ENCODE measurements at places on chromosomes 16 and 17. TPM values are rescaled to one million over a fixed set of nuclear protein-coding genes. Genes with fewer than 3 reads are reported as not detected.
A peak's percentile ranks its signal among the peaks of the same experiment; 100 is the strongest.

DNA sequence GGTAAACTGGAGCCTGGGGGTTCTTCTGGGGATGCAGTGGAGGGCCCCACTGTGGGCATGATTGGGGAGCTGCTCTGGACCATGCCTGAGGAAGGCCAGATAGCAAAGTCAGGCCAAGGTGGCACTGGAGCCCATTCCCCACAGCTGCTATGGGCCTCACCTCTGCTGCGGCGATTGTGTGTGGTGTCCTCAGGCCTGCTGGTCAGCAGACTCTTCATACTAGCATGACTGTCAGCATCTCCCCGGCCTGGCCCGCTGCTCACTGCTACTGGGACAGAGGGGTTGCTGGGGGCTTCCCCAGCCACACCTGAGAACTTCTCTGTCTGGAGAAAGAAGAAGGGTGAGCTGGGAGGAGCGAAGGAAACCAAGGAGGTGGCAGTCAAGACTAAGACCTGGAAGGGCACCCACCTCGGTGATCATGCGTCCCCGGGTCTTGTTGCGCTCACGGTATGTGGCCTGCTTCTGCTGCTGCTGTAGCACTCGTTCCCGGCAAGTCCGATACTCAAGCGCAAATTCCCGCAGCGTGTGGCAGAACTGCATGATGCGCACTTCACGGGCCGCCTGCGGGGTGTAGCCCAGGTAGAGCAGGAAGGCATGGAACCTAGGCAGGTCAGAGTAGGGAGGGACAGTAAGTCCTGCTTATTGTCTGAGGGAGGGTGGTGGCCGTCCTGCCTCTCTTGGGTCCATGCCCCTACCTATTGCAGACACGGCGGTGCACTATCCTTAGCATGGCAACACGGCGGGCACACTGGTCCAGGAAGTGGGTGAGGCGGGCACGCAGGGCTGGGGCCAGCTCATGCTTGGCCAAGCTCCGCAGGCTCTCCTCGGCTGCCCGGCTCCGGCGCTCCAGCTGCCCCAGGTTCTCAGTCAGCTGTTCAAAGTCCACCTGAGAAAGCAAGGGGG lies 3.2 kb downstream of the TMEM208 start:
- peaks cover 38% of the 10 kb centered on the region for H3K36me3 ChIP-seq
- DNase-seq: no peak
- no peaks in the 10 kb centered on the region for H3K27me3 ChIP-seq
- no peak overlapping the region for H3K4me3 ChIP-seq
- peaks cover 9% of the 10 kb centered on the region for H3K4me1 ChIP-seq

GRCh38 chr17:4986951-4987766 lies at the start of gene CAMTA2:
TSS of gene CAMTA2 (minus strand) at chr17:4987675. CDS start at chr17:4986222, 1,453 bp downstream.
- H3K4me3 ChIP-seq: peak within 1 kb of the TSS; percentile 82
- no peaks in the 10 kb centered on the region for H3K27me3 ChIP-seq
- H3K27ac ChIP-seq: peak within 1 kb of the TSS; percentile 89
- peak; percentile 75 for DNase-seq
- peaks cover 30% of the 10 kb centered on the region for H3K4me1 ChIP-seq

DNA sequence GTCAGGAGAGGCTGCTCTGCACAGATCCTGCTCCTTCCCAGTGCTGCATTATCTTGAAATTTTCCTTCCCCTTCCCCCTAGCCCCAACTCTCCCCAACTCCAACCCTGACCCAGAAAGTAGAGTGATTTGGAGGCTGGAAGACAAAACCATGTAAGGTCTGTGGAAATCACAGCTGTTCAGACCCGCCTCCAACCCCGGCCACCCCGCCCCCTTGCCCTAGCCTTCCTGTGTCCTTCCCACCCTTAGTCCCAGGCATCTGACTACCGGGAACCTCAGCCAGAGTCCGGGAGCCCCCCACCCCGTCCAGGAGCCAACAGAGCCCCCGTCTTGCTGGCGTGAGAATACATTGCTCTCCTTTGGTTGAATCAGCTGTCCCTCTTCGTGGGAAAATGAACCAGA lies at the start of gene AOC3:
Gene AOC3 (plus strand): TSS at position 246 of the 400 bp plus-strand sequence. CDS start 145 bp downstream, at position 391.
- no peak for DNase-seq
- H3K27me3 ChIP-seq: no peaks in the 10 kb centered on the region
- H3K27ac ChIP-seq: peak within 1 kb of the TSS; percentile 96

Gene STX1B
- total RNA-seq: 1.6 TPM

Gene GDPD3
- 4.6 TPM for total RNA-seq
